ENCODE measurements at places on chromosomes 1 and 21. TPM values are rescaled to one million over a fixed set of nuclear protein-coding genes. Genes with fewer than 3 reads are reported as not detected.

- no peak for DNase-seq
Measured at GRCh38 chr1:206012086-206012859, 9.1 kb upstream of the RAB7B start.

GRCh38 chr21:31803039-31804007, 69.5 kb upstream of the HUNK start:
- DNase-seq = no peak

DNA sequence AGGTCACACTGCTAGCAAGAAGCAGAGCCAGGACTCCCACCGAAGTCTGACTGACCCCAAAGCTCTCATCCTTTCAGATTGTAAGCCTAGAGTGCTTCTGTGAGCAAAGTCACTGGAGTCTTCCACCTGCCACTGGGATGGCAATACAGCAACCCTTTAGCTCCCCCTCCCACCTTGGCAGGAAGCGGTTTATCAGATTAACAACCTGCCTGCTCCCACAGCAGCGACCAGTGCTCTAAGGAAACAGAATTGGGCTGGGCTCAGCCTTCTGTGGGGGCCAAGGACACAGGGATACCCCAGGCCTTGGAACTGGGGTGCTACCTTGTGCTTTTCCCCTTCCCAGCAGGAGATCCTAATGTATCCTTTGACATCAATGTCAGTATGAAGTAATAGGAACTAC, 76.0 kb downstream of the GFI1 start:
- DNase-seq = no peak

GRCh38 chr1:143720087-143721023, 251.4 kb downstream of the FAM72C start:
- peak; percentile 71 for DNase-seq

Gene CYP4X1
- total RNA-seq = 0.77 TPM

Gene MEX3A
- total RNA-seq = 12.8 TPM
